ENCODE measurements at places on chromosomes 7 and 10.

GRCh38 chr7:78523930-78524329 lies 725.4 kb downstream of the PHTF2 start:
- no peak overlapping the region for H3K4me3 ChIP-seq
- no peak for DNase-seq
- no peaks in the 10 kb centered on the region for H3K36me3 ChIP-seq

DNA sequence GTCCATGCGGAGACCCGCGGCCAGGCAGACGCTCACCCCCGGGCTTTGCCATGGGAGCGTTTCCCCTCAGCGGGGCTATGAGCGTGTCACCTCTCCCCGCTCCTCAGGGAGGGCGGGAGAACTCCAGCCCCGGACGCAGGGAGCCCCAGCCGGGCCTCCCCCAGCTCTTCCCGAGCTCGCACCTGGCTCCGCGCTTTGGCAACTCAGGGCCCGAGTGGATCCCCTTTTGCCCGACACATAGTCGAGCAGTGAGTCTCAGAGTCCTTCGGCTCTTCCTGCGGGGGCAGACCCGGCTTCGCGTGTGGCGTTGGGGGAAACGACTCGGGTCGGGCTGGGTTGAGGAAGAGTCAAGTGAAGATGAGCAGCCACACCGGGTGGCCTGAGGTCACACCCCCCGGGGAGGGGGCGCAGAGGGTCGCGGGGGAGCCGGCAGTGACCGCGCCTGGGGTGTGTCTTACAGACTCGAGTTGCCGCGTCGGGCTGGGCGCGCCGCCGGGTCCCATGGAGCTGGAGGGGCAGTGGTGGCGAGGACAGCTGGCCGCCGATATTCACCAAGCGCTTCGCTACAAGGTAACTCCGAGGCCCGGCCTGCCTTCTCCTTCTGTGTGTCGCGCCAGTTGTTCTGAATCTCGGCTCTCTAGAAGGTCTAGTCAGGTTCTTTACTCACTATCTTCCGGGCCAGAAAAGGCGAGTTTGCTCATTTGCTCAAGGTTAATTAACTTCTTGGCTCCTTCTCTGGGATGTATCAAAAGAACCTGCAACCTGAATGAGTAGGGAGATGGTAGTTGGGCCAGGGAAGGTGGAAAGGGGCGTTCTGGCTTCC lies 721 bp downstream of the CCNJ start:
- H3K27ac ChIP-seq: peak overlapping the region; percentile 59
- peaks cover 21% of the 10 kb centered on the region for H3K4me1 ChIP-seq
- H3K4me3 ChIP-seq: peak overlapping the region; percentile 98
- H3K27me3 ChIP-seq: peaks cover 2% of the 10 kb centered on the region
- peaks cover 12% of the 10 kb centered on the region for H3K36me3 ChIP-seq

- H3K4me3 ChIP-seq: no peak overlapping the region
- H3K36me3 ChIP-seq: no peaks in the 10 kb centered on the region
- H3K27me3 ChIP-seq: no peaks in the 10 kb centered on the region
- H3K4me1 ChIP-seq: no peaks in the 10 kb centered on the region
- no peak for DNase-seq
- H3K27ac ChIP-seq: no peak overlapping the region
These were observed 205.4 kb downstream of the FANK1 start for GRCh38 chr10:126101736-126102135.

DNA sequence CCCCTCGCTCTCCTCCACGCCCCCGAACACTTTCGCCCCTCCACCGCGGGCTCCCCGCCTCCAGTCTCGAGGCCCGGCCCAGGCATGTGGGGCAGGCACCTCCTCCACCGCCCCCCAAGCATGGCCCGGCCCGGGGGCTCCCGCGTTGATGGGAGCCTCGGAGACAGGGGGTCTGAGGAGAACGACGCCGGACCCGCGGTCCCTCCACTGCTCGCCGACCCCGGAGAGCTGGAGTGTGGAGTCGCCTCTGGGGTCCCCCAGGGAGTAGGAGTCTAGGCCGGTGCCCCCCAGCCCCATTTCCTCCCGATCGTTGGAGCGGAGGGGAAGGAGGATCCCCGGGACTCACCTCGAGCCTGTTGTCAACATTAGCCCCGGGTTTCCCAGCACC lies 206 bp downstream of the UPF2 start:
- DNase-seq: peak; percentile 14
- no peaks in the 10 kb centered on the region for H3K36me3 ChIP-seq
- peak overlapping the region; percentile 99 for H3K4me3 ChIP-seq
- peaks cover 17% of the 10 kb centered on the region for H3K4me1 ChIP-seq
- peak overlapping the region; percentile 100 for H3K27ac ChIP-seq

GRCh38 chr7:47648275-47648925 lies 66.5 kb upstream of the TNS3 start:
- DNase-seq: no peak
- H3K27ac ChIP-seq: no peak overlapping the region
- H3K4me1 ChIP-seq: peaks cover 6% of the 10 kb centered on the region
- H3K36me3 ChIP-seq: no peaks in the 10 kb centered on the region
- no peaks in the 10 kb centered on the region for H3K27me3 ChIP-seq

GRCh38 chr10:93072713-93073538 lies 767 bp upstream of the CYP26A1 start:
- no peak overlapping the region for H3K27ac ChIP-seq
- H3K36me3 ChIP-seq: no peaks in the 10 kb centered on the region
- DNase-seq: no peak
- peaks cover 39% of the 10 kb centered on the region for H3K4me1 ChIP-seq

- no peak for DNase-seq
- no peaks in the 10 kb centered on the region for H3K36me3 ChIP-seq
- H3K4me3 ChIP-seq: no peak overlapping the region
- H3K27me3 ChIP-seq: no peaks in the 10 kb centered on the region
- no peak overlapping the region for H3K27ac ChIP-seq
- H3K4me1 ChIP-seq: no peaks in the 10 kb centered on the region
These were observed 68.7 kb upstream of the PAPSS2 start for GRCh38 chr10:87590705-87591588.

DNA sequence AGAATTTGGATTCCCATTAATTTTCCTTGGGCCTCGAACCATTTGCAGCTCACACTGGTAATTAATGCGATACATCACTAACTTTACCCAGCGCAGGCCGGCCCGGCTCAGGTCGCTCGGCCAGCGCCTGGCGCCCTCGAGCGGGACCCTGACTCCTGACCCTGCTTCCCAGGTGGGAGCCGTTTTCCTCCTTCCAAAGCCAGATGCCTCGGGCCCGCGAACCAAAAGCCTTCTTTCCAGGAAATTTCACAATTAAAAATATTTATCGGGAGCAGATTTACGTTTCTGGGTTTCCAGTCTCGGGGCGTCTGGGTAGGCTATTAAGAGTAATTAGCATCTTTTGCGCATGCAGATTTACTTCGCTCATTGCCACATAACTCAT lies 12.2 kb downstream of the LBX1 start:
- DNase-seq: no peak
- H3K4me3 ChIP-seq: no peak overlapping the region
- peaks cover 93% of the 10 kb centered on the region for H3K27me3 ChIP-seq
- peaks cover 53% of the 10 kb centered on the region for H3K4me1 ChIP-seq
- no peak overlapping the region for H3K27ac ChIP-seq

- H3K4me1 ChIP-seq: no peaks in the 10 kb centered on the region
- H3K36me3 ChIP-seq: no peaks in the 10 kb centered on the region
- no peak overlapping the region for H3K4me3 ChIP-seq
- no peaks in the 10 kb centered on the region for H3K27me3 ChIP-seq
- H3K27ac ChIP-seq: no peak overlapping the region
These were observed 96.5 kb downstream of the ORC5 start for GRCh38 chr7:104111271-104111670.

DNA sequence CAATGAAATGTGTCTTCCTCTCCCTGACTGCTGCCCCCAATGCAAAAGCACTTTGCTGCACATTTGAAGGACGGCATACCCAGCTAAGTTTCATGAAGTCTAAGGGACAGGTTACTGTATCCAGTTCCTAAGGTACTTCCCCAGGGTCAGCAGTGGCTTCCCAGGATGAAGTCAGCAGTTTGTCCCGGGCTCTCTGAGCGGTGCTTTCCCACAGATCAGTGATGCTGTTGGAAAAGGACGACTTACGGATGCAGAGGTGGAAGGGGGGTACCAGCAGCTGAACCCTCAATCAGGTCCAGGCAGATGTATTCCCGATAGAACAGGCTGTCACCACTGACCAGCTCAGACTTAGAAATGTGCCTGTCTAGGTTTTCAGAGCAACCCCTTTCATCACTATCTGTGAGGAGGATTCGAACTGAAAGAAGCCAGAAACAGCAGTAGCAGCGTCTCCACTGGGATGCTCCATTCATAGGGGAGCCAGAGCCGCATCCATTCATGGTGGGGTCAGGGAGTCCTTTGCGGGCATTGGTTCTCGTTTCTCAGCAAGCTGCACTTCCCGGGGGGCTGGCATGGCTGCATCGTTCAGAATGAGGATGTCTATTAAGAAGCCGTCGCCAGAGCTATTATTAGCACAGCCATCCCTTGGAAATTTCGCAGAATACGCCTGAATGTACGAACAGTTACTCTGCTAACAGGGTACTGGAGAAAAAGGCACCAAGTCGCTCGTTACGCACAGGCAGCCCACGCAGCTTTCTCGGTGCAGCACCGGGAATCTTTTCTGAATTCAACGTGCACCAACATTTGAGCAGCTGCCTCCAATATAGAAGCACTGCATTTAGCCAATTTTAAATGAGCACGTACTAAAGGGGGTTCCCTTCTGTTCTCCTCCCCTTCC lies 303.7 kb downstream of the PRPF18 start:
- peaks cover 21% of the 10 kb centered on the region for H3K4me1 ChIP-seq
- peak overlapping the region; percentile 36 for H3K4me3 ChIP-seq
- peaks cover 24% of the 10 kb centered on the region for H3K27me3 ChIP-seq
- no peak overlapping the region for H3K27ac ChIP-seq
- no peak for DNase-seq
- H3K36me3 ChIP-seq: no peaks in the 10 kb centered on the region

DNA sequence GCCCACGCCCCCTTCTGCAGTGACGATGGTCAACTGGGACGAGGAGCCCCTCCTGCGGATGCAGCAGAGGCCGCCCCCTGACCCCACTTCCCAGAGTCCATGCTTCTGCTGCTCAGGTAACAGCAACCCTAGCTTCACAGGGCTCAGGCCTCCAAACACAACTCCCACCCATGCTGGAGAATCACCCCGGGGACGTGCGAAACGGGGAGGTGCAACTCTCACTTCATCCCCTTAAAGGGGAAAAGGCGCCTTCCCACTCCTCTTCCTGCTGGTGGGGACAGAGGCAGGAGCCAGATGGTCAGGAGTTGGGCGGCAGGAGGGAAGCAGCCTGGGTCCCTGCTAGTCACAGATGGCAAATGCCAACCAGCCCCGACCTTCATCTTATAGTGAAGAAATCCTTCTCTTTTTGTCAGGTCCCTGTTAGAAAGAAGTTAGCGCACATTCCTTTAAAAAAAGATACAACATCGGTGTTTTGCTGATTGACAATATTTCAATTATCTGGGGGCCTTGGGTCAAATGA lies 155.4 kb downstream of the DIP2C start:
- no peaks in the 10 kb centered on the region for H3K36me3 ChIP-seq
- no peak for DNase-seq
- H3K4me1 ChIP-seq: no peaks in the 10 kb centered on the region
- no peak overlapping the region for H3K4me3 ChIP-seq

GRCh38 chr10:78362406-78363022 lies 328.9 kb downstream of the RPS24 start:
- no peak overlapping the region for H3K4me3 ChIP-seq
- peaks cover 14% of the 10 kb centered on the region for H3K4me1 ChIP-seq
- H3K36me3 ChIP-seq: no peaks in the 10 kb centered on the region
- H3K27ac ChIP-seq: no peak overlapping the region

DNA sequence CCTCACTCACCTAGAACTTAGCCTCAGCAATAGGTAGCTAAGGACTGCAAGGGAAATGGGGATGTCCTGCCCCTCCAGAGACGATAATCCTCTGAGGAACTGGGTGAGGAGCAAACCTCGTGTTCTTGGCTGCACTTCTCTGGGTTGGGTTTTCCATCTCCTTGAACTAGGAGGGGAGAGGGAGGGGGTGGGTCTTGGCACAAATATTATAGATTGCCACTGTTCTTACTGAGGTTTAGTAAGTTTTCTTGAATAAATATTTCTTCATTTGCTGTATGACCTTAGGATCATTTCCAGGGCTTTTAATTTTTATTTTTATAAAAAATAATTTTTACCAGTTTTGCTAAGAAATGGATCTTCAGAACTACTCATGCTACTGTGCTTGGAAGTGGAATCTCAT lies 406.7 kb upstream of the FZD8 start:
- H3K36me3 ChIP-seq: no peaks in the 10 kb centered on the region
- H3K27me3 ChIP-seq: no peaks in the 10 kb centered on the region
- no peak overlapping the region for H3K4me3 ChIP-seq
- no peak for DNase-seq
- no peak overlapping the region for H3K27ac ChIP-seq

DNA sequence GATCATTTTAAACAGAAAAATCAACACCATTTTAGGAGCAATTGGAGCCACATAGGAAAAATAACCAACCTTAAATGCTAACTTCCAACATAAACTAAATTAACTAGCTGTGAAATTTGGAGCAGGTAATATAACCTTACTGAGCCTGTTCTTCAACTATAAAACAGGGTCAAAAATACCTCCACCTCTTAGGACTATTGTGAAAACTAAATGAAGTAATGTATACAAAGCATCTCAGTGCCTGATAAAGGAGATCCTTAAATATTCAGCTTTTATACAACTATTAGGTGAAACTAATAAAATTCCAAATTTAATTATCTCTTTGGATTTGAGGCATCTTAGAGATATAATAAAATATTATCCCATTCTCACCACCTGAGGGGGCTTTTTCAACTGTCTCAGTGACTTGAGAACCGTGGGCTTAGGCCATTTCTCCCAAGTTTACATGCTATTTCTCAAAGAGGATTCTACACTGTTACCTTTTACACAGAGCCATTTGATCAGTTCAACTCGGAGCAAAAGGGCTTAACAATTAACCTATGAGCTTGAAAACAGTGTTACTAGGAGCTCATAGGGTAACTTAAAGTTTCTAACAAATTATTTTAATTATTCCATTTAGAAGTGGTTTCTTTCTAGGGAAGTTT lies 165.0 kb upstream of the ASAH2 start:
- H3K4me3 ChIP-seq: peak overlapping the region; percentile 68
- DNase-seq: no peak
- H3K4me1 ChIP-seq: peaks cover 13% of the 10 kb centered on the region
- no peaks in the 10 kb centered on the region for H3K27me3 ChIP-seq

DNA sequence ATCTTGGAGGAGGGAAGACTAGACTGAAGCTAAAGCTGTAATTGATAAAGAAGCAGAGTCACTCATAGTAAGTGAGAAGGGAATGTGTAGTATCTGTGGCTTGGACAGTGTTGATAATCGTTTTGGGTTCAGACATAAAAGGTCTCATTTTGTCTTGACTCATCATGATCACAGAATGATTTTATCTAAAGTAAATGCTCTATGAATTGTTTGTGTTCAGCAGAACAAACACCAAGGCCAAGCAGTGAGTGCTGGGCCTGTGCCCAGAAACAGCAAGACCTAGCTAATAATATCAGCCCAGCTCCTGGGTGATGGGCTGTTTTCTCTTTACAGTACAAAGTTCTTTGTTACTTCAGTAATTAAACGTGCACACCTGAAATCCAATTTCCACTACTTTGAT lies 26.7 kb upstream of the CD36 start:
- H3K27me3 ChIP-seq: no peaks in the 10 kb centered on the region
- no peaks in the 10 kb centered on the region for H3K36me3 ChIP-seq
- no peak overlapping the region for H3K27ac ChIP-seq

GRCh38 chr7:96915029-96915428 lies 90.3 kb upstream of the DLX6 start:
- no peaks in the 10 kb centered on the region for H3K36me3 ChIP-seq
- H3K27ac ChIP-seq: no peak overlapping the region
- H3K4me1 ChIP-seq: no peaks in the 10 kb centered on the region
- no peak overlapping the region for H3K4me3 ChIP-seq
- DNase-seq: no peak
- no peaks in the 10 kb centered on the region for H3K27me3 ChIP-seq
